ENCODE measurements at places on chromosomes 5 and 9.

DNA sequence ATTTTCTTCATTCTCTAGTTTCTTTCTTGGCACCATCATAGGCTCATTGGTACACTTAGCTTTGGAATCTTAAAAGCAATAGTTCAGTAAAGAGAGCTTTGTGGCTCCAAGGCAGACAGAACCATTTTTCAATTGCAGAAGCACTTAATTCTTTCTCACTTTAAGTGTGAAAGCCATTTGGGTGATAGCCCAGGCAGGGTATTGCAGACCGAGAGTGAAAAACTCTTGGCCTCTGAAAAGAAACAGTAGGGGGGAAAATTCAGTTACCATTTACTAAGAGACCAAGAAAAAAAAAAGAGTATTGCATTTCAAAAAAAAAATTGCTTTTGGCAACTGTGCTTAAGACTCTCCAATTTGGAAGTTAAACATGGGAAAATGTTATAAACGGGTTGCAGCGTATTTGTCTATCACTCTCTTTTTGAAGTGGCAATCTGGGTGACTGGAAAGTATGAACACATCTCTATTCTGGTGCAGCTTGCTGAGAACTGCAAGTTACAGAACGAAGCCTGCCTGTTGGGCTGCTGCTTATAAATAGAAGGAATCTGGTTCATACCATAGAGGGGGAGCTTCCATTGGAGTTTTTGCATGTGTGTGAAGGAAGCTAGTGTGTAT is 170.5 kb downstream of the TLE4 start:
- DNase-seq: no peak
- H3K36me3 ChIP-seq: no peaks in the 10 kb centered on the region
- no peak overlapping the region for H3K27ac ChIP-seq
- no peaks in the 10 kb centered on the region for H3K4me1 ChIP-seq

- H3K4me3 ChIP-seq: no peak overlapping the region
- no peaks in the 10 kb centered on the region for H3K36me3 ChIP-seq
- no peak for DNase-seq
These were observed 80.9 kb downstream of the NSUN2 start for GRCh38 chr5:6551955-6552313.

DNA sequence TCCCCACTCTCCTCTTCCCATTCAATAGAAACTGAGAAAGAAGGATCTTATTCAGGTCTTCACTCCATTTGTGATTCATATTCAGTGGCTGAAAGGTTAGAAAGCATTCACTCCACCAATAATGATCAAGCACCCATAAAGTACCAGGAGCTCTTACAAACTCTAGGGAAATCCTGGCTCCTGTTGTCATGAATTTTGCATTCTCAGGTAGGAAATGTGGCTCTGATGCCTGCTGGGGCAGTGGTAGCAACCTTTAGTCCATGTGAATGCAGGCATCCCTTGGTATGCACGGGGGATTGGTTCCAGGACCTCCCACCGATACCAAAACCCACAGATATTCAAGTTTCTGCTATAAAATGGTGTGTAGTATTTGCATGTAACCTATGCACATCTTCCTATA is 3.6 kb upstream of the RORB start:
- H3K27me3 ChIP-seq: no peaks in the 10 kb centered on the region
- no peak overlapping the region for H3K27ac ChIP-seq
- H3K4me3 ChIP-seq: no peak overlapping the region
- no peak for DNase-seq
- H3K4me1 ChIP-seq: no peaks in the 10 kb centered on the region

DNA sequence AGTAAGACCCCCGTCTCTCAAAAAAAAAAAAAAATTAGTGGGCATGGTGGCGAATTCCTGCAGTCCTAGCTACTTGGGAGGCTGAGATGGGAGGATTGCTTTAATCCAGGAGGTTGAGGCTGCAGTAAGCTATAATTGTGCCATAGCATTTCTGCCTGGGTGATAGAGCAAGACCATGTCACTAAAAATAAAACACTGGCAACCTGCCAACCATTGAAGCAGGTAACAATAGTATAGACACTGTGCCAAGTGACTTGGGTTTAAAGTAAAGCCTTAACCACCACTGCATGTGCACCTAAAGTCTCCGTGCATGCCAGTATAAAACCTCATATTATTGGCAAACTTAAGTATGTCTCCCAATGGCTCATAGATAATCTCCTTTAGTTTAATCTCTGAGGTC is 3.4 kb upstream of the APBA1 start:
- H3K4me1 ChIP-seq: no peaks in the 10 kb centered on the region
- H3K36me3 ChIP-seq: no peaks in the 10 kb centered on the region
- no peak for DNase-seq
- peaks cover 6% of the 10 kb centered on the region for H3K27me3 ChIP-seq
- no peak overlapping the region for H3K4me3 ChIP-seq

GRCh38 chr9:95807326-95807947 is 68.1 kb upstream of the ERCC6L2 start:
- H3K4me3 ChIP-seq: no peak overlapping the region
- H3K27me3 ChIP-seq: no peaks in the 10 kb centered on the region
- no peak overlapping the region for H3K27ac ChIP-seq
- DNase-seq: no peak

DNA sequence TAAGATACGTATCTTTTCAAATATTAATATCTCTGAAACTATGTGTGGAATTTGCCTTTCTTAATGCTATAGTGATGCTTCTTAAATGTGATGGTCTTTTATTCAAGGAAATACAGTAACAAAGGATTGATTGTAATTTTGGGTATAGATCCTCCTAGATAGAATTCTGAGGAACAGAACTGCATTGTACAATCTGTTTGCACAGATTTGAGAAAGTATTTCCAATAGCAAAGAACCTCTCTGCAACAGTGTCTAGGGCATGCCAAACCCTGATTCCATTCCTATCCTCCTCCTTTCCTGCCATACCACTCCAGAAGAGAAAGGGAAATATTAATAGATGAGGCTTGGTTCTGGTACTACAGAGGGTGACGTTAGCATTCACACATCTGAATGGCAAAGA is 10.4 kb downstream of the SMIM15 start:
- DNase-seq: no peak
- H3K27ac ChIP-seq: no peak overlapping the region
- no peaks in the 10 kb centered on the region for H3K36me3 ChIP-seq
- H3K27me3 ChIP-seq: no peaks in the 10 kb centered on the region
- H3K4me1 ChIP-seq: no peaks in the 10 kb centered on the region
- no peak overlapping the region for H3K4me3 ChIP-seq

- H3K27ac ChIP-seq: no peak overlapping the region
- DNase-seq: no peak
- H3K36me3 ChIP-seq: no peaks in the 10 kb centered on the region
- no peaks in the 10 kb centered on the region for H3K4me1 ChIP-seq
- H3K27me3 ChIP-seq: no peaks in the 10 kb centered on the region
These were observed 38.2 kb upstream of the SEMA4D start for GRCh38 chr9:89536145-89536574.

GRCh38 chr9:34010979-34011378 is 37.7 kb downstream of the UBAP2 start:
- H3K27me3 ChIP-seq: no peaks in the 10 kb centered on the region
- H3K4me3 ChIP-seq: no peak overlapping the region
- H3K4me1 ChIP-seq: no peaks in the 10 kb centered on the region
- H3K36me3 ChIP-seq: no peaks in the 10 kb centered on the region

- DNase-seq: no peak
- no peaks in the 10 kb centered on the region for H3K4me1 ChIP-seq
- H3K27ac ChIP-seq: no peak overlapping the region
These were observed 55.9 kb upstream of the ANKRD55 start for GRCh38 chr5:56288873-56289601.

DNA sequence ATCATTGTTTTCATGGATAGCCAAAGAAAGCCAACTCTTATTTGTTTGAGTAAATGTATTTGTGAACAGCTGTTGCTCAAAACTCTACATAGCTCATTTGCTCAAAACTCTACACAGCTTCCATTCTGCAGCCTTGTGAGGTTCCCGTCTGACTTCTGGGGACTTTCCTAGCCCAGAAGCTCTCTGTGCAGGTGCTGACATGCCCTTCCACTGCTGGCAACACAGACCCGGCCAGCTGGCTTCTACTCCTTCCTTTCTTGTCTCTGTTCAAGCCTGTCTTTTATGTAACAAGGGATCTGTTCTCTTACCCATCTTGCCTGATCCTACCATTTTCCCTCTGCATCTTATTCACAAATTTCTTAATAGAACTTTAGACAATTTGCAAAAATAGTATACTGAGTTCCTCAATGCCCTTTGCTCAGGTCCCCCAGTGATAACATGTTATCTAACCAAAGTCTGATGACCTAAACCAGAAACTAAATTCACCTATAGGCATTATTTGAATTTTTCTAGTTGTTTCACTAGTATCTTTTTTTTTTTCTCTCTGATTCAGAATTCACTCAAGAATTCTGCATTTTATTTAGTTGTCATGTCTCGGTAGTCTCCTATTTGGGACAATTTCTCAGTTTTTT is 556.5 kb upstream of the SEMA6A start:
- no peaks in the 10 kb centered on the region for H3K27me3 ChIP-seq
- no peak for DNase-seq
- H3K36me3 ChIP-seq: no peaks in the 10 kb centered on the region
- H3K27ac ChIP-seq: no peak overlapping the region
- H3K4me1 ChIP-seq: no peaks in the 10 kb centered on the region

- no peaks in the 10 kb centered on the region for H3K36me3 ChIP-seq
- H3K4me3 ChIP-seq: peak overlapping the region; percentile 59
- H3K4me1 ChIP-seq: peaks cover 14% of the 10 kb centered on the region
- no peak overlapping the region for H3K27ac ChIP-seq
- DNase-seq: no peak
These were observed 546 bp downstream of the DNAJB5 start for GRCh38 chr9:34989946-34990635.

DNA sequence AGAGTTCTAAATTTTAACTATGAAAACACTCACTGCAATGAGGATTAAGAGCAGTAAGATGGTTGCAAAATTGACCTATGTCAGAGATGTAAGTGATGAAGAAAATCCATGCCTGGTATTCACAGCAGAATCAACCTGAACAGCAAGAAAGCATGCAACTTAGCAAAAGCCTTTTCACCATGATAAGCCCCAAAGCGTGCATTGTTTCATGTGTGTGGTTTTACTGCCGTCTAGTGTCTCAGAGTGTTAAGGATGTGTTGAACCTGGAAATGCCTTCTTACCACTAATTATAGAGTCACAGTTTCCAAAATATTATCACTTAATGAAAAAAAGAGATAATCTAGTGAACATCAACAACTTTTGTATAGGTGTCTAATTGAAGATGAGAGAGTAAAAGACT is 415.2 kb upstream of the TRPC7 start:
- H3K36me3 ChIP-seq: no peaks in the 10 kb centered on the region
- H3K27ac ChIP-seq: no peak overlapping the region
- H3K4me3 ChIP-seq: no peak overlapping the region
- H3K4me1 ChIP-seq: 0 out of 2 replicates have a peak, but pooled peaks cover 2% of the 10 kb centered on the region

GRCh38 chr9:120935383-120935857 is 8.8 kb upstream of the TRAF1 start:
- no peak overlapping the region for H3K4me3 ChIP-seq
- H3K4me1 ChIP-seq: no peaks in the 10 kb centered on the region
- H3K27ac ChIP-seq: no peak overlapping the region
- H3K36me3 ChIP-seq: no peaks in the 10 kb centered on the region

- no peaks in the 10 kb centered on the region for H3K36me3 ChIP-seq
- no peak overlapping the region for H3K27ac ChIP-seq
- H3K4me3 ChIP-seq: no peak overlapping the region
- H3K4me1 ChIP-seq: no peaks in the 10 kb centered on the region
- no peak for DNase-seq
These were observed 57.9 kb upstream of the CCNG1 start for GRCh38 chr5:163379298-163380155.

GRCh38 chr5:115947260-115947659 is 15.0 kb upstream of the LVRN start:
- DNase-seq: no peak
- no peak overlapping the region for H3K27ac ChIP-seq
- H3K4me1 ChIP-seq: no peaks in the 10 kb centered on the region
- no peaks in the 10 kb centered on the region for H3K27me3 ChIP-seq
- no peak overlapping the region for H3K4me3 ChIP-seq
- H3K36me3 ChIP-seq: no peaks in the 10 kb centered on the region

- no peak for DNase-seq
- no peaks in the 10 kb centered on the region for H3K27me3 ChIP-seq
- no peak overlapping the region for H3K4me3 ChIP-seq
- H3K27ac ChIP-seq: no peak overlapping the region
- H3K36me3 ChIP-seq: no peaks in the 10 kb centered on the region
These were observed 13.7 kb downstream of the WNK2 start for GRCh38 chr9:93197670-93198069.

GRCh38 chr9:71514344-71514975 is 253.9 kb downstream of the CEMIP2 start:
- H3K27ac ChIP-seq: no peak overlapping the region
- no peaks in the 10 kb centered on the region for H3K4me1 ChIP-seq
- H3K4me3 ChIP-seq: no peak overlapping the region
- no peaks in the 10 kb centered on the region for H3K36me3 ChIP-seq
- DNase-seq: no peak
- H3K27me3 ChIP-seq: no peaks in the 10 kb centered on the region

GRCh38 chr5:77744116-77744515 is 32.0 kb downstream of the TBCA start:
- no peak overlapping the region for H3K27ac ChIP-seq
- no peaks in the 10 kb centered on the region for H3K4me1 ChIP-seq
- H3K27me3 ChIP-seq: no peaks in the 10 kb centered on the region

Measured in iPS DF 6.9 (cell line).